Stimulated activated CD4-positive, alpha-beta T cell treated with anti-CD3 and anti-CD28 coated beads, Interleukin-12 subunit alpha, Interleukin-12 subunit beta, amount 100 ng/mL, for 48 hours (primary cell): ENCODE measurements at places on chromosomes 3 and 15.

DNA sequence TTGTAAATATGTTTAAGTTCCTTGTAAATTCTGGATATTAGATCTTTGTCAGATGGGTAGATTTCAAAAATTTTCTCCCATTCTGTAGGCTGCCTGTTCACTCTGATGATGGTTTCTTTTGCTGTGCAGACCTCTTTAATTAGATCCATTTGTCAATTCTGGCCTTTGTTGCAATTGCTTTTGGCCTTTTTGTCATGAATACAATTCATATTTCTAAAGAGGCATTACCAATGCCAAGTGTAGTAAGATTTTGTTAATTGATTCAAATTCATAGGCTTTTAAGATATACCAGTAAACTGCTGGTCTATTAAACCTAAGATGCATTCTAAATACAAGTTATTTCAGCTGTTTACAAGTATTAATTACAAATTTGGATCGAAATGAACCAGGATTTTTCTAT lies 31.0 kb downstream of the PIK3R4 start:
- no peak for DNase-seq

GRCh38 chr3:194282436-194283122 lies 68.5 kb downstream of the CPN2 start:
- no peak for DNase-seq

DNA sequence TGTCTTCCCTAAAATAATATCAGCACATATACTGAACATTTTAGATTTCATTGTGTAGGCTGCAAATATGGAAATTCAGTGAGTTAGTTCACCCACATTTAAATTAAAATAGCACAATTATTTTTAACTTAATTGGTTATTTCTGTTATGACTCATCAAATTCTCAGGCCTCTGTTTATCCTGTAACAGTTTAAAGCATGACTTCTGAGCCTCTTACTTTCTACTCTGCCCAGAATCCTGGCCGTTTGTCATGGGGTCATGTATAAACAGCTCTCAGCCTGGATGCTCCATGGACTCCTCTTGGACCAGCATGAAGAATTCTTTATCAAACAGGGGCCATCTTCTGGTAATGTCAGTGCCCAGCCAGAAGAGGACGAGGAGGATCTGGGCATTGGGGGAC lies 12.2 kb downstream of the TUBGCP4 start:
- DNase-seq: no peak

DNA sequence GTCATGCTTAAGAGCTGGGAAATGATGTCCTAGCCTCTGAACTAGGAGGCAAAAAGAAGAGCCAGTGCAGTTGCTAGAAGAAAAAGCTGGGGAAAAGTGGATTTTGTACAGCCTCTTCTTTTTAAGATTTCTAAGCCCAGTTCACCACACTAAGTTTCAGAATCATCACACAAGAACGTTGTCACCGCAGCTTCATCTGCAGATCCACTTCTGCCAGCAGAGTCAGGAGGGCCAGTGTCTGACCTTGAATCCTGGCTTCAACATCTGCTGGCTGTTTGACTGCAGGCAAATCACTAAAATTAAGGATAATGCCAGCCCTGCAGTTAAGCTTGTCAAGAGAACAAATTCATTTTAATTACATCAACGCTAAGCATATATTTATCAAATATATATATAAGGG lies 36.2 kb downstream of the HDC start:
- DNase-seq: no peak
